ENCODE measurements at places on chromosomes 12 and 14.

- DNase-seq: no peak
Observed at GRCh38 chr14:71063351-71063750, 156.1 kb downstream of the PCNX1 start.

DNA sequence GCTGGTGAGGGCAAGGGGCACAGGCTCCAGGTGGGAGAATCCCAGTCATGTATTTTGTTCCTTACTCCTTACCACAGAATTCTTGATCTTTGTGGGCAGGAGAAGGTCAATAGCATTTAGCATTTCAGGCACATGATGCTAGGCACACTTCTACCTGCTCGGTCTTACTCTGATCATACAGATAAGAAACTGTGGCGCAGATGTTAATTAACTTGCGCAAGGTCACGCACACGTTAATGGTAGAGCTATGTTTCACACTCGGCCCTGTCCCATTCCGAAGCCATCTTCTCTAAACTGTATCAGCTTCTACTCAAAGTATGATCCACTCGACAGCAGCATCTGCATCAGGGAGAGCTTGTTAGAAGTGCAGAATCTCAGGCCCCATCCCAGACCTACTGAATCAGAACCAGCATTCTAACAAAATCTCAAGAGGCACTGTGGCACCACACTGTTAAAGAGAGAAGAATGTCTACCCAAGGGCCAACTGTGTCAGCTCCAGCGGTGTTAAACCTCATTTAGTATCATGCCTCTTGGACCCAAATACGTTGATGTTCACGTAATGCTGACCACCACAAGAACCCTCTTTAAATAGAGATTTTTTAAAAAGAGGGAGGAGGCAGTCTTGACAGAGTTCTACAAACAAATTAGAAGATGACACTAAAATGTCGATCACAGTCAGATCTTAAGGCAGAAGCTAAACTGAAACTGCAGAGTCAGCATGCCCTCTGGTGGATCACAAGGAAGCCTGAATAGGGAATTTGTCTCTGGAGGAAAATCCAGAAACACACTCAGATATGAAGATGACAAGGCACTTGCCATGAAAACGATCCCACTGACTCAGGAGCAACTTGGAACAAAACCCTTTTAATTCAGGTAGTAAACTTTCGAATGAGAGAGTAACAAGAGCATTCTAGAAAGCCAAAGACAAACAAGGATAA, 7.3 kb downstream of the STXBP6 start:
- DNase-seq: no peak

- no peak for DNase-seq
Observed at GRCh38 chr14:38521591-38521990, 265.7 kb upstream of the CLEC14A start.

DNA sequence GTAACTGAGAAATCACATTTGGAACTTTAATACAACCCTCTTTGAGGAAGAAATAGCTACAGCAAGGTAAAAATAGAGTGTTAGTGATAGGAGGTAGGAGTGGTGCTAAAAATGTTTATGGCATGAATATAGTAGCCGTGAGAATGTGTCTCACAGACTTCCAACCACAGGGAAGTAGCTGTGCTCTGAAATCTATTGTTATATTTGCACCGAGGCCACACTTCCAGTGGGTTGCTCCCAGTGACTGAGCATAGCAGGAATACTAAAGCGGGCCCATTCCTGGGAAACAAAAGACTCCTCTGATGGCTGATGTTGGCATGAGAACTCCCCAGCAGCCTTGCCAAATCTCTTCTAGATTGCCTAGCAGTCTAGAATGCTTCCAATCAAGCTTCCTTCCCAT, 174.1 kb upstream of the PLXNC1 start:
- no peak for DNase-seq

DNA sequence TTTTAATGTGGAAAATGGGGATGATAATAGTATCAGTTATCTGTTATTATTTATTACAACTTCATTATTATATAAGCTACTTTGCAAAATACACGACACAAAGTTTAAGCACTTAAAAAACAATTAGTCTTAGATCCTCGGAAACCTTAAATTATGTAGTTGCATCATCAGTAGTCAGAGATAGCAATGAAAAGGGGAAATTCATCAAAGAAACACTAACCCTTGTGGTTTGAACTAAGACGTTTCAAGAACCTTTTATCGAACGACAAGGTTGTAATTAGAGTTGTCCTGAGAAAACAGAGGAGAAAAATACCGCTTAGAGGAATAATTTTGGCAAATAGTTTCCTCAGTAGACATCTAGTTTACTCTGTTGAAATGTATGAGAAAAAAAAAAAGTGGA, 198.5 kb downstream of the PTPRO start:
- no peak for DNase-seq

DNA sequence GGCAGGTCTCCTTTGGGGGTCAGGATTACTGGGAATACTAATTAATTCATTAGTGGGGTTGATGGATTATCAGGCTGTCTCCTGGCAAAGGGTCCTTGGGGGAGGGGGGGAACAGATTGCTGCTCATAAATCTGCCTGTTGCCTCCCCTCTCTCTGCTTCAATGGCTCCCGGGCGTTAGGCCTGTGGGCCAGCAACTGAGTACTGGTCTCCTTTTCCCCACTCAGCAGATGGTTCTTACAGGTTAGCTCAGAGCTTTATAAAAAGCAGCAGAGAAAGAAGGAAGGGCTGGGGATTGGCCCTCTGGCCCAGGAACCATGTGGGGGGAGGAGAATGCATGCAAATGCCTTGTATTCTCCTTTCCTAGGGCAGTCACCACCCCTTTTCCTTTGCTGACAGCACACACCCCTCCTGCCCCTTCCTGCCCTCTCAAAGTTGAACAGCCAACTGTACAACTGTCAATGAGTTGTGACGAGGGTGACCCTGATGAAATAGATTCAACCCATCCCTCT, 2.3 kb upstream of the NEUROD4 start:
- DNase-seq: no peak

Measured in stimulated activated CD8-positive, alpha-beta memory T cell treated with anti-CD3 and anti-CD28 coated beads, Interleukin-15, amount 100 ng/mL, for 1 hour (primary cell).